Activated CD8-positive, alpha-beta memory T cell treated with anti-CD3 and anti-CD28 coated beads for 4 hours (primary cell): ENCODE measurements at places on chromosomes 7 and 10.

- no peak for DNase-seq
These were observed 69.8 kb upstream of the DGKI start for GRCh38 chr7:137916564-137916963.

GRCh38 chr7:47390914-47391313, 191.0 kb downstream of the TNS3 start:
- DNase-seq: no peak

DNA sequence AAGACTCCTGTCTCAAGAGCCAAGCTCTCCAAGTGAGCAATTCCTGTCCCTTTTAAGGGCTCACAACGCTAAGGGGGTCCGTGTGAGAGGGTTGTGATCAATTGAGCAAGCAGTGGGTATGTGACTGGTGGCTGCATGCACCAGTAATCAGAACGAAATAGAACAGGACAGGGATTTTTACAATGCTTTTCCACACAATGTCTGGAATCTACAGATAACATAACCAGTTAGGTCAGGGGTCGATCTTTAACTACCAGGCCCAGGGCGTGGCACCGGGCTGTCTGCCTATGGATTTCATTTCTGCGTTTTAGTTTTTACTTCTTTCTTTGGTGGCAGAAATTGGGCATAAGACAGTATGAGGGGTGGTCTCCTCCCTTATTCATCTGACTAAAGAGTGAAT, 54.9 kb upstream of the SP4 start:
- DNase-seq: no peak

- no peak for DNase-seq
These were observed 54.0 kb downstream of the ADAM12 start for GRCh38 chr10:126334272-126334671.
